ENCODE measurements at places on chromosomes 16 and 17.

DNA sequence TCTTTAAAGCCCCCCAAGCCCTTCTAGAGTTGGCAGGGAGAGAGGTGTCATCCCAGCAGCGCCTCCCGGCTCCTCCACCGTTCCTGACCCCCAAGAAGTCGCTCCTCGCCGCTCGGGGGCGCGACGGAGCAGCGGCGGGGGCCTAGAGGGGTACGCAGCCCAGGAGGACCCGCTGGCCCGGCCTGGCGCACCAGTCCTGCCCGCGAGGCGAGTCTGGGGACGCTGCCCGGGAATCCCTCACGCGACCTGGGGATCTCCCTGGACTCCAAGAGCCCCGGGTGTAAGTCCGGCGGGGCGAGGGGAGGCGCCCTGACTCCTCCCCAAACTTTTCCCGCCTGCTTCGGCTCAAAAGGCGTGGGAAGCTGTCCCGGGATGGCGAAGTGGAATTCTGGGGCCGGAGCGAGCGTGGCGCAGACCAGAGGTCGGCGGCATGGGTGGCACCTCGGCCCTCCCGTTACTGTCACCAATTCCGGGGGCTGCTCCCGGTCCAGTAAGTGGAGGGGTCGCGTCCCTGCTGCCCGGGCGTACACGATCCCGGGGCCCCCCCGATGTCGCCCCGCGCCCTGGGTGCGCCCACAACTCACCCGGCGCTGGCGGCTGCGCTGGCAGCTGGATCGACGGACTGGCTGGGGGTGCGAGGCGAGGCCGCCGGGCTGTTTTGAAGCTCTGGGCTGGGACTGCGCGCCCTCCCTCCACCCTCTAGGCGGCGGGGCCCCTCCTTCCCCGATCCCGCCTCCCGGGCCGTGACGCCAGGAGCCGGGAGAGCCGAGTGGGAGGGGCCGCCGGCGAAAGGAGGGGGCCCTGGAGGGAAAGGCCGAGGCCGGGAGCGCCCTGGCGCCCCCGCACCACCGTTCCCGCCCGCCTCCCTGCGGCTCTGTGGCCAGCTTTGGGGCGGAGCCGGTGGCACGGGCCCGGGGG lies at the start of gene EMP2:
Gene EMP2, minus strand, starts transcription at position 634 of the 918 bp plus-strand sequence. CDS start 32,981 bp downstream, outside the sequence.
- no peak for DNase-seq

DNA sequence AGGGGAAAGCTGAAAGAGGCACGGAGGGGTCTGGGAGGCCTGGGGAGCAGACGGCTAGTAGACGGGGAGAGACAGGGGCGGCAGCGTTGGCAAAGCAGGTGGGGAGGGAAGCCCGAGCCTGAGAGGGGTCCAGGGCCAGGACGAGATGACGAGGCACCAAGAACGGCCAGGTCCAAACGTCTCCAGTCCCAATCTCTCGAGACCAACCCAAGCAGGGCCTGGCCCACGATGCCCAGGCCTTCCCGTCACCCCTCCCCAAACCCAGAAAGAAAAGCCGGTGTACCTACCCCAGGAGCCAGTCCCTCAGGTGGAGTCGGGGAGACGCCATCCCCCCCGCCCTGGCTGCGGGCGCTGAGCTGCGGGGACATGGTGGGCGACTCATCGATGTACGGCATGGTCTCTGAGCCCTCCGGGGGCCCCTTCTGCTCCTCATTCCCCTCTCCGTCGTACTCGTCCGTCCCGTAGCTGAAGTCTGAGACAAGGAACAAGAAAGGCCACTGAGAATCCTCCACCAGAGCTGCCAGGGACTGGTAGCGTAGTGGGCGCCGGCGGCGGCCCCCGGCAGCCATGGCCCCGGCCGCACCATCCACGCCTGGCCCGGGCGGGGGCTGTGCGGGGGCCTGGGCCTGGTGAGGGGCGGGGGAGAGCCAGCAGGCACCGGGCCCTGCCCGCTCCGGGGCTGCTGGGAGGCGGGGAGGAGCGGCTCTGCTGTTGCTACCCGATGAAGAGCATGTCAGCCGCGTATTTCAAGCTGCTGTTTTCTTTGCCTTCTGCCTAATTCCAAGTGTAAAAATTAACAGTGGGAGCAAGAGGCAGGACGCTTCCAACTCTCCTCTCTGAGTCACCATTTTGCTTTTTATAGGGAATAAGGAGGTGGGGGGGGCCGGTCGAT lies 54.6 kb downstream of the ABR start:
- no peak for DNase-seq

- no peak for DNase-seq
Measured at GRCh38 chr17:57356153-57356718, 99.9 kb downstream of the MSI2 start.

DNA sequence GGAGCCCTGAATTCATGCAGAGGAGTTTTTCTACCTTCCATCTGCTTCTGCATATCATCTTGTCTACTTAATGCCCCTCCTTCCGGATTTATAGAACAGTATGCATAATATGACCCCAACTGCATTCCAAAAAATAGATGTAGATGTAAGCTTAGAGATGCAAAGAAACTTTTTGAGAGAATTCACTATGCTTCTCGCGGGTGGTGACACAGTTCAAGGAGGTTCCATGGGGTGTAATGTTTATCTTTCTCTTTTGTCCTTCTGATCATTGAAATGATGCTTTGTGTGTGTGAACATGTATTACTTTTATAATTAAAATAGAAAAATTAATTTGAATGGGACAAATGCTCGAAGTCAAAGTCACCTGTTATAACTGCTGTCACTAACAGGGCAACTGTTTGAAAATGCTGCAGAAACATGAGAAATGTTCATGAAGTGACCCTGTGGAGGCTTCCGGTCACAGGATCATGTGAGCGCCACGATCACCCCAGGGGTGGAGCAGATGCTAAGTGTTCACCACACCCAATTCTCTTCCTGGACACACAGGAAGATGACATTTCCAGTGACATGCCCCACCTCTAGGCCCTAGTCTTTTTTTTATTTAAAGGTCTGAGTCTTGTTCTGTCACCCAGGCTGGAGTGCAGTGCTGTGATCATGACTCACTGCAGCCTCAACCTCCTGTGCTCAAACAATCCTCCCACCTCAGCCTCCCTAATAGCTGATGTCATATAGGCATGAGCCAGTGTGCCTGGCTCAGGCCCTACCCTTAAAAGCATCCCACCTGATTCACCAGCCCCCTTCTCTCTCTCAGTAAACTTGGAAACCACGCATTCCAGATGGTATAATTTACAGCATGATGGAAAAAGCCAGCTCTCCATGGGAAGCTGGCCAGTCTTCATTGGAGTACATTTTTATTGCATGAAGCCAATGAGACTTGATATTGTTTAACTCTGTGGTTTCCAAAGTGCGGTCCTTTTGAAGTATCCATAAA lies 21.0 kb upstream of the AGRP start:
- DNase-seq = no peak

- DNase-seq = no peak
Measured at GRCh38 chr17:51869387-51869786, 289.1 kb downstream of the CA10 start.

DNA sequence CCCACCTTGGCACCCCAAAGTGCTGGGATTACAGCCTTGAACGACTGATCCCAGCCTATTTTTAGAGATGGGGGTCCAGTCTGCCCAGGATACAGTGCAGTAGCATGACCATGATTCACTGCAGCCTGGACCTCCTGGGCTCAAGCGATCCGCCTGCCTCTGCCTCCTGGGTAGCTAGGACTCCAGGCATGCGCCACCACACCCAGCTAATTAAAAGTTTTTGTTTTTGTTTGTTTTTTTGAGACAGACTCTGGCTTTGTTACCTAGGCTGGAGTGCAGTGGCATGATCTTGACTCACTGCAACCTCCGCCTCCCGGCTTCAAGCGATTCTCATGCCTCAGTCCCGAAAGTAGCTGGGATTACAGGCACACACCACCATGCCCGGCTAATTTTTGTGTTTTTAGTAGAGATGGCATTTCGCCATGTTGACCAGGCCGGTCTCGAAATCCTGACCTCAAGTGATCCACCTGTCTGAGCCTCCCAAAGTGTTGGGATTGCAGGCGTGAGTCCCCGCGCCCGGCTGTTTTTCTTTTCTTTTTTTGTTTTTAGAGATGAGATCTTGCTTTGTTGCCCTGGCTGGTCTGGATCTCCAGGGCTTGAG lies 2.3 kb upstream of the PAFAH1B1 start:
- DNase-seq = no peak

- no peak for DNase-seq
Measured at GRCh38 chr16:88761830-88762229, 23.2 kb downstream of the PIEZO1 start.

All from AG09309 (cell line).